CD4-positive, alpha-beta T cell (primary cell): ENCODE measurements at places on chromosomes 4 and X. TPM values are rescaled to one million over a fixed set of nuclear protein-coding genes. Genes with fewer than 3 reads are reported as not detected.

IGBP1 gene
- total RNA-seq, result 64.4 TPM

GALNTL6 gene
- total RNA-seq, result not detected

NAT8L gene
- not detected for total RNA-seq

SFRP2 gene
- not detected for total RNA-seq

FOXP3 gene
- 3.7 TPM for total RNA-seq

NAP1L5 gene
- 17.9 TPM for total RNA-seq

CPEB2 gene
- 26.4 TPM for total RNA-seq

CASP3 gene
- total RNA-seq, result 11.9 TPM

GRCh38 chr4:147596981-147597380 lies 20.2 kb upstream of the TMEM184C start:
- H3K4me3 ChIP-seq, result no peak overlapping the region
- H3K4me1 ChIP-seq, result peaks cover 6% of the 10 kb centered on the region
- H3K27me3 ChIP-seq, result no peaks in the 10 kb centered on the region
- no peak overlapping the region for H3K27ac ChIP-seq
- H3K36me3 ChIP-seq, result no peaks in the 10 kb centered on the region

- H3K36me3 ChIP-seq, result no peaks in the 10 kb centered on the region
- H3K27me3 ChIP-seq, result peaks cover 57% of the 10 kb centered on the region
- H3K27ac ChIP-seq, result no peak overlapping the region
- no peak overlapping the region for H3K4me3 ChIP-seq
- no peaks in the 10 kb centered on the region for H3K4me1 ChIP-seq
- DNase-seq, result no peak
Measured at GRCh38 chr4:133147921-133148689, 989 bp upstream of the PCDH10 start.

DNA sequence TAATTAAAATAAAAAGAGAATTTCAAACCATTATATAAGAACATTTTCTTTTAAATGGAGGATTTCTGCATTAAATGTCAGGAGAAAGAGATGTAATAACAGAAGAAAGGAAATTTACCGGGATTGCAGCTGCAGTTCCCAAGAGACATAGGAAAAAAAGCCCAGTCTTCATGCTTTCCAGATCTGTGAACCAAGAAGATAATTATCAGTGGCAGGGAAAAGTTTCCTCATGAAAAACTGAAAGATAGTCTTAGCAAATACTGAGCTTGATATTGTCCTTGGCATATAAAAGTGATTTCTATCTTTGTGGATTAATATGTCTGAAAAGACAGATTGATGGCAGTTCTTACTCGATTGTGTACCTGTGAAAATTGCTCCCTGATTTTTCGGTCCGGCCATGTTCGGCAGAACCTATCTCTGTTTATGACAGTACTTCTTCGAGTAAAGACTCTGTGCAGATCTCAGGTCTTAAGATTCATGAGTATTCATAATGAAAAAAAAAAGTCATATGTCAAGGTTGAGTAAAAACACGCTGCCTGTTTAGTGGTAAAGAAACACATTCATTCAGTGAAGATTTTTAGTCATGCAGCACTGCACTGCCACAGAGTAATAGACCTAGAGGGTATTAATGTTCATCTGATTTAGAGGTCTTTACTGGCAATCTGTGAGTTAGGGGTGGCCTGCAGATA lies 29.6 kb downstream of the SPARCL1 start:
- H3K27me3 ChIP-seq, result no peaks in the 10 kb centered on the region
- H3K36me3 ChIP-seq, result no peaks in the 10 kb centered on the region
- no peaks in the 10 kb centered on the region for H3K4me1 ChIP-seq
- H3K27ac ChIP-seq, result no peak overlapping the region
- DNase-seq, result no peak

GRCh38 chrX:68934922-68935321 lies 106.1 kb downstream of the EFNB1 start:
- H3K4me3 ChIP-seq, result no peak overlapping the region
- no peaks in the 10 kb centered on the region for H3K27me3 ChIP-seq
- no peaks in the 10 kb centered on the region for H3K4me1 ChIP-seq
- no peak for DNase-seq
- H3K36me3 ChIP-seq, result no peaks in the 10 kb centered on the region

DNA sequence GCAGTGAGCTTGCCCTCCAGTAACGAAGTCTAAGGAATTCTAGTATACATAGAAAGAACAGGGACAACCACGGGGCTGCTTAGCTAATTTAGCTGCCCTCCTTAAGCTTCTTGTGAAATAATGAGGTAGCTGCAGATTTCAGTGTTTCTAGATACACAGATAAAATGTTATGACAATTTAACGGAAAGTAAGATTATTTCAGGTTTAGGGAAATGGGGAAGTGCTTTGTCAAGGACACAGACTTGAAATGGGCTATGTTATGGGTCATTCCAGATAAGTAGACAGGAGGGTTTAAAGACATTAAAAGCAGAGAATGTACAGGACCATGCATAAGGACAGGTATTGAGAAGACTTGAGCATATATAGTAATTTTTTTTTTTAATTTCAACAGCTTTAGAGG lies 34.2 kb upstream of the ZNF518B start:
- H3K4me3 ChIP-seq, result no peak overlapping the region
- H3K27me3 ChIP-seq, result peaks cover 5% of the 10 kb centered on the region
- H3K27ac ChIP-seq, result no peak overlapping the region
- no peaks in the 10 kb centered on the region for H3K4me1 ChIP-seq
- no peak for DNase-seq

- H3K36me3 ChIP-seq, result no peaks in the 10 kb centered on the region
- no peak overlapping the region for H3K27ac ChIP-seq
- no peak for DNase-seq
- H3K27me3 ChIP-seq, result no peaks in the 10 kb centered on the region
- no peak overlapping the region for H3K4me3 ChIP-seq
- H3K4me1 ChIP-seq, result peaks cover 43% of the 10 kb centered on the region
Measured at GRCh38 chr4:77009511-77010115, 60.1 kb downstream of the SEPTIN11 start.

GRCh38 chrX:30060718-30061117 lies 154.6 kb upstream of the MAGEB2 start:
- no peaks in the 10 kb centered on the region for H3K27me3 ChIP-seq
- no peaks in the 10 kb centered on the region for H3K36me3 ChIP-seq

DNA sequence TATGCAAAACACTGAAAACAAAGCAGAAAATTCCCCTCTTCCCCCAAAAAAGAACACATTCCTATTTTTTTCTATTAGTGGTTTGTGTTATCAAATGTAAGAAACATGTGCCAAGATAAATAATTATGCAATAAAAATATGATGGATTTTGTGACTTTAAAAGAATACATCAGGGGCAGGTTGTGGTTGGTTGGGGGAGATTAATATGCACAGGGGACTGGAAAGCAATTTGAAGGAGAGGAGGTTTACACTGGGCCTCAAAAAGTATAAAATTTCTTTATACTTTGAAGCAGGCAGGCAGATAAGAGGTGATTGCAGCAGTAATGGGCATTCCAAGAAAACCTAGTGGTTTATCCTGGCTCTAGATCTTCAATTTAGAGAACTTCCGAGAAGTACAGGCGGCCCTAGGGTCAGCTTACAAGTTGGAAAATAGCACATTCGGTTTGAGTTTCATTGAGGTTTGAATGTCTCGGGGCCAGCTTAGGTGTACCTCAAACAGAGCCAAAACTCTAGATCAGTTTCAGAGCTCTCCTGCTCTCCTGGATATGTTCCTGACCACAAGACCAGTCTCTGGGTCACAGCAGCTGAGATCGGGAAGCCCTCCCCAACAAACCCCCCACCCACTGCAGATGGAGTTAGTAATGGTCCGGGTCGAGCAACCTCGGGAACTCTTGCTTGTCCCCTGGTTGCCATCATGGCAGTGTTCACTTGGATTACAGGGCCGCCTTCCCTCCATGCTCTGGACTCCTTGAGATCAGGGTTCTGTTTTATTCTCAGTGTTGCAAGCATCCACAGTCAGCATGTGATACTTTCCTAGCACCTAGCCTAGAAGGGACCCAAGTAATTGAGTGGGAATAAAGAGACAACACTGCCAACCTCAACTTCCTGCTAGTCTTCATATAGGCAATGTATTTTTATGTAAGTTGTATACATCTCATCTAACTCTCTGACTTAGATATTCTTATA lies 112.1 kb upstream of the DDIT4L start:
- no peak overlapping the region for H3K27ac ChIP-seq
- no peak overlapping the region for H3K4me3 ChIP-seq
- no peaks in the 10 kb centered on the region for H3K27me3 ChIP-seq
- no peak for DNase-seq
